ENCODE measurements at places on chromosomes 6 and 20.

DNA sequence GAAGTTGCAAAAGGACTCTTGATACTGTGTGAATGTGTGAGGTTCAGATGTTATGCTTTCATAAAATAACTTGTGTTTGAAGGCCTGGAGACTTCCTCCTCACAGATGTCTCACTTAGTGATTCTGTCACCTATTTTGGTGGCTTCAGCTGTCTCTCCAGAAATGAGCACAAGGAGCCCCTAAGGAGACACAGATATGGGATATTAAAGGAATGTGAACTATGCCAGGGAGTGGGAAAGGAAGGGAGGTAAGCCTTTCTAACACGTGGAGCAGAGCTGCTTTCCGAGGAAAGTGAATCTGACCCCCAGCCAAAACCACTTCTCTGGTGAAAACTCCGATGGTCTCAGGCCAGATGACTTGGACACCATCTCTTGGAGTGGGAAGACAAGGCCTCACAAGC, 10.5 kb upstream of the FOXO3 start:
- no peak for DNase-seq

DNA sequence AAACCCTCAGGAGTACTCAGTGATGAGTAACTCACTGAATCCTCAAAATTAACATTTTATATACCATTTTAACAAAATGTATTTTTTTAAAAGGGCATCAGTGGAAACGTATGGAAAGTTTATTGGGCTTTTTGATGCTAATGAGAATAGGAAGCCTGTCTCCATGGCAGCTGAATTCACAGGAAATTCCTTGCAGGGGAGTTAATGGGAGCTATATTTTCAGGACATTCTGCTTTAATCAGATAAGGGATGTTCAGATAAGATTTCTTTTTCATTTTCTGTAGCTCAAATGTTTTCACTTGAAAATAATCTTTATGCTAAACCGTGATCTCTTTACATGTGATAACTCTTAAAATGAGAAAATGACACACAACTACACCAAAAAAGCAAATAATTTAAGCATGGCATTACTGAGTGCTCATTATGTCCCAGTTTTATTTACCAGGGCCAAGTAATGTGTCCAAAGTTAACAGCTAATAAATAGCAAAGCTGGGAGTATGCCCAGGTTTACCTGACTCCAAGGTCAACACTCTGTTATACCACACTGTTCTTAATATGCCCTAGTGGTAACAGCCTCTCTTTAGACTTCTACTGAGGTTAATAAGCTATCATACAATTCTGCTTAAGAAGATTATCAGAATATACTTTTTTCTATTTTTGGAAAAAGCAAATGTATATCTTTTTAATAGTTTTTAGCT, 348.1 kb downstream of the GRIK2 start:
- DNase-seq: no peak

DNA sequence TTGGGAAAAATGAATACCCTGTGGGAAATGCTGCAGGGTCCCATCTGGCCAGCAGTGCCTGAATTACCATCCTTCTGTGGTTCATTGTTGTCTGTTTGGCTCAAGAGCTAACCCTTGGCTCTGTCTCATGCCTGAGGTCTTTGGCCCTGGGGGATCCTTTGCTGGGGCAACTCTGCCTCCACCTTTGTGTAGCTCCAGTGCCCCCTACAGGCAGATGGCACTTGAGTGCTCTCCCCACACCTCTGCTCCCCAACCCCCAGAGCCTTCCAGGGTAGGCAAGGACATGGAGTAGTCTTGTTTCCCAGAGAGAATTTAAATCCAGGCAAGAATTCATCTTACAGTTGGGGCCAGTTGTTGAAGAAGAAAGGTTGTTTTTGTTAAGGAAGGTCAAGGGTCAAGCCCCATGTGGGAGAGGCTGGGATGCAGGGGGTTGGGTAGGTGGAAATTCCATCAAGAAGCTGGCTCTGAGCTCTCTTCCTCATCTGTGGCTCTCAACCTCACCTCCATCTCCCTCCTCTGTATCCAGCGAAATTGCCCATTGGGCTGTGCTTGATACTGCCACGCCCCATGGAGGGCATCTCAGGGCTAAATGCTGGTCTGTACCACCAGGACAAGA, 44.2 kb downstream of the ZNF831 start:
- DNase-seq: peak; percentile 73

GRCh38 chr6:167030222-167031072, 31.2 kb downstream of the CEP43 start:
- DNase-seq: no peak

DNA sequence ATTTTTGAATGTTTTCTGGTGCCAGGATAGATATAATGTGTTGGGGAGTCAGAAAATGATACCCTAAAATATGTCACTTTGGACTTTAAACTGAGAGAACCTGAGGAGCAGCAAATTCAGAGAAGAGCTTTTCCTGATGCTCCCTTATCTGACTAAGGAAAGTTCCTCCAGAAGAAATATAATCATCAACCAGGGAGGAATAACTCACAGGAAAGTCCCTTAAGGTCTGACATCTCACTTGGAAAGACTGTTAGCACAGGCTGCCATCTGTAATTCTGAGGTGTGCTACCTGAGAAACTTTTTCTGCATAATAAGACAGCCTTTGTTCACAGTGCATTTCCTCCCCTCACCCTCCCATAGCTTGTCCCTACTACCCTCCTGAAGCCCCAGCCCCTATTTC, 218.6 kb downstream of the SYNE1 start:
- no peak for DNase-seq

DNA sequence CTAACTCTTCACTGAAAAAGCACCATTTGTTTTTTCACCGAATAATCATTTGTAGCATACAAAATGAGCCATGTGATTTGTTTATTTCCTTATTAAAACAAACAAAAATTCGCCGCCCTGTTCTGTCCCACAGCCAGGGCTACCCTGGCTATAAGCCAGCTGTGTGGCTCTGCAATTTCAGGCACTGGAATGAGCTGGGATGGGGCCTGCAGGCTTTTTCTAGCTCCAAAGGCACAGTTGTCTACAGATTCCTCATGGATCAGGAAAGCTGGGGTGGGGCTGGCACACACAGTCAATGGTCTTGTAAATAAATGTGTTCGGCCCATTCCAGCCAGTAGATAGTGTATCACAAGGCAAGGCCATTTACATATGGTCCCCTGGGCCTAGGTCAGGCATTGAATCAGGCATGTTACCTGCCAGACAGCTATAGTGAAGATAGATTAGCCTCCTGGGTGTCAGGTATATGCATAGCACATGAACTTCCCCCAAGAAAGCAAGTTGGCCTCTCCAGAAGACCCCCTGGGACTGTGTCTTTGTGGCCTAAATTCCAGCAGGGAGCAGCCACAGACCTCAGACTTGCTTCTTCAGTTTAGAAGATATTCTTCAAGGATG, 608.9 kb downstream of the MAFB start:
- no peak for DNase-seq

GRCh38 chr6:90403489-90404381, 107.1 kb upstream of the BACH2 start:
- no peak for DNase-seq

- no peak for DNase-seq
Observed at GRCh38 chr6:107539849-107540464, 50.0 kb downstream of the SOBP start.

GRCh38 chr20:2653556-2654383, 1.3 kb downstream of the NOP56 start:
- no peak for DNase-seq

DNA sequence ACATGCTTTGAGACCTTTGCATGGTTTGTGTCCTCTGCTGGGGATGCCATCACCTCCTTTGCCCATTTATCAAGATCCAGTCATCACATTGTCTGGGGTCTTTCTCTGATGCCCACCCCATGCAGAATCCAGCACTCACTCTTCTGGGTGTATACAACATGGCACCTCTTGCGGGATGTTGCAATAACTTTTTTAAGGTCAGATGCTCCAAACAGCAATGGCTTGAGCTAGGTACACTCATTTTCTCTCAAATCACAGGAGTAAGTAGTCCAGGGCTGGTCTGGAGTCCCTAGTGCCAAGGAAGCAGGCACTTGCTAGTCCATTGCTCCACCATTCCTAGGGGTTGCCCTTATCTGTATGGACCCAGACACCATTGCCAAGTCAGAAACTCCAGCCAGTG, 196.6 kb upstream of the KCNG1 start:
- DNase-seq: no peak

GRCh38 chr20:12762725-12763124, 246.0 kb upstream of the SPTLC3 start:
- DNase-seq: no peak

GRCh38 chr6:81023007-81023582, 729.4 kb downstream of the TENT5A start:
- DNase-seq: no peak

DNA sequence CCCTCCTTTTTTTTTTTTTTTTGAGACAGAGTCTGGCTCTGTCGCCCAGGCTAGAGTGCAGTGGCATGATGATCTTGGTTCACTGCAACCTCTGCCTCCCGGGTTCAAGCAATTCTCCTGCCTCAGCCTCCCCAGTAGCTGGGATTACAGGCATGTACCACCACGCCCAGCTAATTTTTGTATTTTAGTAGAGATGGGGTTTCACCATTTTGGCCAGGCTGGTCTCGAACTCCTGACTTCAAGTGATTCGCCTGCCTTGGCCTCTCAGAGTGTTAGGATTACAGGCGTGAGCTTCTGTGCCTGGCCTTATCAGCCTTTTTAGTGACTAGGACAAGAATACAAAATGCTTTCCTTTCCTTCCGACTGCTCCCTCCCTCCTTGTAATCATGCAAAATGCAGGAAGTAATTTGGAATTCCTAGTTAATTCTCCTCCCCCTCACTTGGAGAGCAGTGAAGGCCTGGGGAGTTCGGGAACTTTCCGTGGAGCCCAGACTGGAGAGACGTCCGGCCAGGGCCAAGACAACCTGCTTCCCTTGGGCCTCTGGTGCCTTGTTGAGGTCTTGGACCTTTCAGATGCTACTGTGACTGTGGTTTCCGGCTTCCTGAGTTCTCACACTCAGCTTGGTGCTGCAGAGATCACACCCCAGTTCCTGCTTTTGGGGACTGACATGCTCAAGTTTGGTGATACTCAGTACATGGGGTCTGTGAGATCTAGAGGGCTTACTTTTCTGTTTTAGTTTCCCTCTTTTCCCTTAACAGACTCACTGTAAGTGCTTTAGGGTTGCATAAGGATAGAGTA, 3.9 kb upstream of the PHF20 start:
- peak; percentile 78 for DNase-seq

- DNase-seq: no peak
Observed at GRCh38 chr6:25217829-25218228, 61.3 kb upstream of the CARMIL1 start.

- DNase-seq: no peak
Observed at GRCh38 chr20:38871560-38871953, 54.7 kb upstream of the FAM83D start.

GRCh38 chr6:6402591-6402990, 82.1 kb upstream of the F13A1 start:
- DNase-seq: no peak

DNA sequence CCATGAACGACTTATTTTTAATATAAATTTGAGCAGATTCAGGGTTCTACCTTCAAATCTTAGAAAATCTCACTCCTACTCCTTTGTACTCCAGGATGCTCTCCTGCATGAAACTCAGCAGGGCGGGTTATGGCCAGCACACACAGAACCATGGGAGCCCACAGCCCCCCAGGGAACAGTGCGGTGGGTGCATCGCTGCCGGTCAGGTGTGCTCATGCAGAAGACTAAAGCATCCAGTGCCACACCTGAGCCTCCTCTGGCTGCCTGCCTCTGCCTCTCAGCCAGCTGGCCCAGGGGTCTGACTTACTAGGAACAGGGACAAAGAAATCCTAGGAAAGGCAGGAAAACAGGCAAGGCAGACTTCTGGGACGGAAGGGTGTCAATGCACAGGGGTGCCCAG, 31.8 kb downstream of the EZR start:
- no peak for DNase-seq

GRCh38 chr6:80268865-80269730, 162.6 kb downstream of the BCKDHB start:
- no peak for DNase-seq

DNA sequence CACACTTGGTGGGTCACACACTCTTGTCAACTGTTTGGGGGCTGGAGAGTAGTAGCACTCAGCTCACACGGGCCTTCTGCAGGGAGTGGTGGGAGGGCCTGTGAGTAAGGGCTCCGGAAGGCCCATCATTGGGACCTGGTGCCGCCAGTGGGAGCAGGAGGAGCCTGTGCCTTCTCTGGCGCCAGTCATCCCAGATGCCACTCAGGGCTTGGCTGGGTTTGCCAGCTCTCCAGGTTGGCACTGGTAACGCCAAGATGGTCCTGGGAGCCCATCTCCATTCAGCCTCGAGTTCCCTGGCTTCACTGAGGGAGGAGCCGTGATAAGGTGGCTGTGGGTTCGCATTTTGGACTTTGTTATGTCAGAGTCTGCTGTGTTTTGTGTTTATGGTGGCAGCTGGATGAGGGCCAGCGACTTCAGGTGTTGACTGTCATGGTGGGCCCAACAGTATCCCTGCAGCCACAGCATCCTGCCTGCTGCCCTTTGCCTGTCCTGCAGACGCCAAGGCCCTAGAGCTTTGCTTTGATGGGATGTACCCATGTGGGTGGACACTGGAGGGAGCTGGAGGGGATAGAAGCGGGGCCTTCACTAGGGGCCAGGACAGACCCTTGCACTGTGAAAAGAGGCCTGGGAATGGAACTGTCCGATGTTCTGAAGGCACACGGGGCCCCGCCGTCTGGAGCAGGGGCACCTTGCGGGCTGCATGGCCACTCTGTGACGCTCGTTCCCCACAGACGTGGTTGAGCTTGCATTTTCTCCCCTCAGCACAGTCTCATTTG, 13.3 kb upstream of the DNAJC5 start:
- DNase-seq: no peak

GRCh38 chr20:12965870-12966251, 42.9 kb upstream of the SPTLC3 start:
- no peak for DNase-seq

DNA sequence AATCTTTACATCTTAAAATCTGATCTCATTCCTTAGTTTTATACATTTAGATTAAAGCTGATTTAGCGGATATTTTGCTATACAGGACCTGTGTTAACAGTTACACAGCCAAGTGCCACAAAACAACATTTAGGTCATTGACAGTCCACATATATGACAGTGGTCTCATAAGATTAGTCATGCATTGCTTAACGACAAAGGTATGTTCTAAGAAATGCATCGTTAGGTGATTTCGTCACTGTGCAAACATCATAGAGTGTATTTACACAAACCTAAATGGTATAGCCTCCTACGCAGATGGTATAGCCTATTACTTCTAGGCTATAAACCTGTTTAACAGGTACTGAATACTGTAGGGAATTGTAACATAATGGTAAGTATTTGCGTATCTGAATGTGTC, 21.6 kb downstream of the ADGRG6 start:
- no peak for DNase-seq
